Activated CD8-positive, alpha-beta memory T cell treated with anti-CD3 and anti-CD28 coated beads for 4 hours (primary cell): ENCODE measurements at places on chromosomes 13 and 19.

- no peak for DNase-seq
Observed at GRCh38 chr19:40589591-40590429, 11.4 kb upstream of the LTBP4 start.

GRCh38 chr13:80161896-80162295 lies 179.0 kb downstream of the SPRY2 start:
- DNase-seq = no peak

GRCh38 chr19:13861392-13861713 lies 15.6 kb upstream of the NANOS3 start:
- DNase-seq = no peak

- DNase-seq = no peak
Observed at GRCh38 chr13:78478183-78478582, 125.2 kb downstream of the POU4F1 start.

DNA sequence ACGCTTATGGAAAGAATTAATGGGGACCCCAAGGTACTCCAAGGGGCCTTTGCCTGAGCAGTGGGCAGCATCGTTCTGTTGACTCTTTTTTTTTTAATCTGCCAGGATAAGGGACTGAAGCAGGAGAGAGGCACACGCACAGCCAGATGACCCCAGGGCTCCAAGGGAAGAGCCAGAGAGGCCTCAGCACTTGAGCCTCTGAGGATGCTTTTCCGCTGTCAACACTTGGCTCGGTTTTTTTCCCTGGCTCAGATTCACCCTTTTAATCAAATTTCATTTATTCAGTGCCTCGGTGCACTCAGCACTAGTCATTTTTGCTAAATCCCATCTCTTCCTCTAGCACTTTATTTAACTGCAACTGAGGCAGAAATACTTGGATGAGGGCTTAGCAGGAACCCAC lies 226.3 kb downstream of the FGF9 start:
- no peak for DNase-seq

GRCh38 chr19:4878491-4878968 lies 11.1 kb upstream of the PLIN3 start:
- DNase-seq = no peak

GRCh38 chr13:89150362-89150761 lies 1479.2 kb downstream of the SLITRK5 start:
- DNase-seq = no peak

- DNase-seq = no peak
Observed at GRCh38 chr19:10737722-10738121, 19.8 kb downstream of the DNM2 start.

GRCh38 chr19:38111898-38112297 lies 112.1 kb downstream of the DPF1 start:
- DNase-seq = no peak

- no peak for DNase-seq
Observed at GRCh38 chr13:40137400-40137799, 481.9 kb downstream of the COG6 start.

GRCh38 chr13:98906746-98907502 lies 70.9 kb downstream of the DOCK9 start:
- DNase-seq = no peak

DNA sequence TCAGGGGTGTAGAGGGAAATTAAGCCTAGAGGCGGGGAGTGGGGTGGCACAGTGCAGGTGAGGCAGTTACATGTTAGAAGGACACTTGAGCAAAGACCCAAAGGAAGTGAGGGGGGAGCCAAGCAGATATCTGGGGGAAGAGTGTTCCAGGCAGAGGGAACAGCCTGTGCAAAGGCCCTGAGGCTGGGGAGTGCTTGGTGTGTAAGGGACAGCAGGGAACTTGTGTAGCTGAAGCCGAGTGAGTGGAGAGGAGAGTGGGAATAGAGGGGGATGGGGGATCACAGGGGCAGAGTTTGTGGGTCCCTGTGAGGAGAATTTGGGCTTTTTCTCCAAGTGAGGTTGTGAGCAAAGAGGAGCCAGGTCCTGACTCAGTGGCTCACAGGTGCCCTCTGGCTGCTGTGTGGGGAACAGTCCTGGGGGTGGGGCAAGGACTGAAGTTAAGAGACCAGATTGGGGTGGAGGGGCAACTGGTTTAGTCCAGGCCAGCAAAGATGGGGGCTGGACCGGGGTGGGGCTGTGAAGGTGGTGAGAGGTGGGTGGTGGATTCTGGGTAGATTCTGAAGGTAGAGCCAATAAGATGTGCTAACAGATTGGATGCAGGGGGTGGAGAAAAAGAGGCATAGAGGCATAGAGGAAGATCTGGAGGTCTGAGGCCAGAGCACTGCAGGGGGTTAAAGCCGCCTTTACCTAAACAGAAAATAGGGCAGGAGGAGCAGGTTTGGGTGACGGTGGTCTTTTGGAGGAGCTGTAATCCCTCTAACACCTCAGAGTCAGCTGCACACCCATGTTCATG lies 75.3 kb downstream of the CACNA1A start:
- DNase-seq = no peak

- DNase-seq = no peak
Observed at GRCh38 chr13:44711706-44712105, 135.6 kb upstream of the TSC22D1 start.

- DNase-seq = no peak
Observed at GRCh38 chr13:24075137-24075975, 85.2 kb upstream of the SPATA13 start.

DNA sequence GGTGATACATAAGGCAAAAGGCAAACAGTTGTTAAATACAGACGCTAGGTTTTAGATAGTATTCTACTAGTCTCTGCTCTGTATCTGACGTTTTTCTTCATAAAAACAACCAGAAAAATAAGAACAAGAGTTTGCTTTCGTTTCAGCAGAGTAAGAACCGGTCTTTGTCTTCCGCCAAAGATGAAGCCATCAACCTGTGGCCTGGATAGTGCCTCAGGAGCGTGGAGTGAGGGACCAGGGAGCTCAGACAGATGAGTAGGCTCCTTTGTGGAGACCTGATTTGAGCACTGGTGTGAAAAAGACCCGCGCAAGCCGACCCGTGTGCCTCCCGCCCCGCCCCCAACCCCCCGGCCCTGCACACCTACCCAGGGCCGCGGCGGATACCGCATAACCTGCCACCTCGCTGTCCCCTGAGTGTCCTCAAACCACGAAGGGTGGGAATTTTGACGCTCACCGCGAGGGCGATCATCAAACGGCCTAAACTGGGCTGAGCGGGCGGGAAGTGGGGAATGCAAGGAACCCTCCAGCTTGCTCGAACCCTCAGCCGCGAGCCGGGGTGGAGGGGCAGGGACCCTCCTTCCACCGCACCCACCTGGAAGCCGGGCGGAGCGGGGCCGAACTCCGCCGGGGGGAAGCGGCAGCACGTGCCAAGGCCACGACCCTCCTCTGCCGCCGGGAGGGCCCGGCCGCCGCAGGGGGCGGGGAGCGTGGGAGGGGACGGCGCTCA lies 866 bp upstream of the LMO7 start:
- DNase-seq = no peak

GRCh38 chr19:7676376-7676775 lies 514 bp upstream of the MCEMP1 start:
- no peak for DNase-seq

DNA sequence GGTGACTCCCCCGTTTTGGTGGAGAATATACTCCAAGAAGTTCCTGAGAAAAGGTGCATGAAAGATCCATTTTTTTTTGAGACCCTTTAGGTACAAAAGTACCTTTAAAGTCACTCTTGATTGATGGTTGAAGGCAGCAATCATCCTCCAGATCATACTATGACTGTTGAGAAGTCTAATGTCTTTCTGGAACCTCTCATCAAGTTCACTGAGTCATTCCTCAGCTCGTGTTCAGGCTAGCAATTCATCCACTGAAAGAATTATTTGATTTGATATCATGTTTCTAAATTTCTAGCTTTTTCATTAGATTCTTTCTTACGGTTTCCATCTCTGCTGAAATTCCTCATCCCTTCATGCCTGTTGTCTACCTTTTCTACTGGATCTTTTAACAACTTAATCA lies 65.1 kb upstream of the GJB6 start:
- DNase-seq = no peak
